ENCODE measurements at places on chromosomes 16 and 17.
A peak's percentile ranks its signal among the peaks of the same experiment; 100 is the strongest.

DNA sequence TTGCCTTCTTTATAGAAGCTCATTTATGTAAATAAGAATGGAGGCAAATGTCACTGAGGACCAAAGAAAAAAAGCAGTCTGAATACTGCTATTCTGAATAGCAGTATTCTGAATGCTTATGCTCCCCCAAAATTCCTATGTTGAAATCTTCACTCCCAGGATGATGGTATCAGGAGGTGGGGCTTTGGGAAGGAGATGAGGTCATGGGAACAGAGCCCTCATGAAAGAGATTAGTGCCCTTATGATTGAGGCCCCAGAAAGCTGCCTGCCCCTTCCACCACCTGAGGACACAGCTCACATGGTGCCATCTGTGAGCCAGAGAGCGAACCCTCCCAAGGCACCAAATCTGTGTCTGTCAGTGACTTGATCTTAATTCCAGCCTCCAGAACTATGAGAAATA lies 28.8 kb downstream of the HEATR6 start:
- DNase-seq = no peak

DNA sequence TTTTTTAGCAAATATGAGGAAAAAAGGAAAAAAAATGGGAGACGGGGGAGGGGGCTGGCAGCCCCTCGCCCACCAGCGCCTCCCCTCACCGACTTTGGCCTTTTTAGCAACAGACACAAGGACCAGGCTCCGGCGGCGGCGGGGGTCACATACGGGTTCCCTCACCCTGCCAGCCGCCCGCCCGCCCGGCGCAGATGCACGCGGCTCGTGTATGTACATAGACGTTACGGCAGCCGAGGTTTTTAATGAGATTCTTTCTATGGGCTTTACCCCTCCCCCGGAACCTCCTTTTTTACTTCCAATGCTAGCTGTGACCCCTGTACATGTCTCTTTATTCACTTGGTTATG lies 1.2 kb upstream of the TMEM88 start:
- DNase-seq = peak; percentile 23

DNA sequence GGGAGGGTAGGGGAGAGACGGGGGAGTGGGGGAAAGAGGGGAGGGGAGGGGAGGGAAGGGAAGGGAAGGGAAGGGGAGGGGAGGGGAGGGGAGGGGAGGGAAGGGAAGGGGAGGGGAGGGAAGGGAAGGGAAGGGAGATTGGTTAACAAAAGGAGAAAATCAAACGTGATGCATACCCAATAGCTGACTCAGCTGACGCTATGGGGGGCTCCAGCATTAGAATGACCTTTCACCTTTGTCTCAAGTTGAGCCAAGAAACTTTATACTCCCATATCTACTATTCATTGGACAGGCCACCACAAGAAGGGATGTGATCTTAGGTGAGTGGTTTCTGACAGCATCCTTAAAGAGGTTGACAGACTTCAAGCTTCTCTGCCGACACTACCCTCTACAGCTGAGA lies 432.8 kb upstream of the CDH5 start:
- no peak for DNase-seq

GRCh38 chr17:72576289-72576759 lies 455.5 kb downstream of the SOX9 start:
- DNase-seq = no peak

GRCh38 chr17:58315281-58315711 lies 13.3 kb downstream of the TSPOAP1 start:
- DNase-seq = no peak

DNA sequence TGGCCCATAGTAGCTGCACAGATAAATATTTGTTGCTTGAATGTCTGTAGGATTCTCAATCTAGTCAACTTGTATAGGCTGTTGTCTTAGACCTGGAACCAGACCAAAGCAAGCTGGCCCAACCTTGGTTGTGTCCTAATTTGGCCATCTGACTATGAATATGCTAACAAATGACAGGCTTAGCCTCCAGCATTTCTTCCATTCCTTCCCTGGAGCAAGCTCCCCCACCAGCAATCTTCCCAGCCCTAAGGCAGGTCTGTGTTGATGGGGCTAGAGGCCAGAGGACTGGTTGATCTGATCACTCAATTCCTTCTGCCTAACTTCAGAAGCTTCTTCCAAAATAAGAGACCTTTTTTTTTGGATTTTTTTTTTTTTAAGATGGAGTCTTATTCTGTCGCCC lies 9.4 kb upstream of the PHOSPHO1 start:
- no peak for DNase-seq

- DNase-seq = no peak
Measured at GRCh38 chr16:17067882-17068281, 402.9 kb downstream of the XYLT1 start.

GRCh38 chr16:81671738-81672597 lies 107.1 kb upstream of the PLCG2 start:
- DNase-seq = no peak

- DNase-seq = peak; percentile 93
Measured at GRCh38 chr16:1408171-1408837, 6.2 kb downstream of the UNKL start.
